ENCODE measurements at places on chromosomes 1 and 21.

DNA sequence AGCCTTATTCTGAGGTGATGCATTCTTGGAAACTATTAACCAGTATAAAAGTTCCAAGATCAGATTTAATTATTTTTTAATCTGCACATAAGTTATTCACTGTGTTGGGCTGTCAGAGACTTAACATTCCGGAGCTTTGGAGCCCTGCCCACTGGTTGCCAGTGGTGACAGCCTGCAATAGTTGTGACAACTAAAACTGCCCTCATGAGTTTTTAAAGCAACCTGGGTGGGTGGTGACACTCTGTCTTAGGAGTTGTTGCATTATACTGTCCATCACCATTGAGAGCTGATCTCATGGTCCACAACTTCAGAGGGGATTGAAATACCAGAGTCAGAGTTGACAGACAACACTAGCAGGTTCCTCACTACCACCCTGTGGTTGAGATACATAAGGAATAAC, 653.9 kb upstream of the USP24 start:
- DNase-seq: peak; percentile 61

GRCh38 chr1:119327450-119328155, 41.0 kb upstream of the HAO2 start:
- DNase-seq: peak; percentile 40

DNA sequence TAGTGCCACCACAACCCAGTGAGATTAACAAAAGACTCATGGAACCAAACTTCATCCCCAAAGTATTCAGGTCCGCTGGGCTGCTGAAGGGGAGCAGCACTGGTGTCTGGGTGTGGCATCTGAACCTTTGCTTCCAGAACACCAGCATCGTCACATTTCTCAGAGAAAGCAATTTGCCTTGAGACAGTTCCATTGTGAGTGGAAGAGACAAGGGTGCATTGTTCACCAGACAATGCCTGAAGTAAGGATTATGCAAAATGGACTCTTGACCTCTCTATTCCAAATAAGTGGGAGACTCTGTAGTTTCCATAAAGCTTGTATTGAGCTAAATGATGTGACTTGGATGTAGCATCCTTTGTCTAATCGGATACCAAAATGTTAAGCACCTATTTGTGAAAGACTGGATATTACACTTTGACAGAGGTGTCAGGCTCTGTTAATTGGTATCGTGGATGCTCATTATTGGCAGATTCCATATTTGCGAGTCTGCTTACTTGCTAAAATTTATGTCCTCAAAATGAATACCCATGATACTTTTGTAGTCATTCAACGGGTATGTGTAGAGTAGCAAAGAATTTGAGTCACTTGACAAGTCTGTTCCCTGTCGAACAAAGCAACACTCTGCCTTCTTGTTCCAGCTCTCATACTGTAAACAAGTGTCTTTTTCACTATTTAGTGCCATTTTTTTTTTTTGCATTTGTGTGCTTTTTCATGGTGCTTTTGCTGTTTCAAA, 75.6 kb downstream of the MRPS6 start:
- DNase-seq: no peak

- DNase-seq: no peak
Observed at GRCh38 chr1:153399401-153400055, 8.7 kb upstream of the S100A8 start.

- no peak for DNase-seq
Observed at GRCh38 chr1:188363943-188364342, 1535.2 kb downstream of the PLA2G4A start.

DNA sequence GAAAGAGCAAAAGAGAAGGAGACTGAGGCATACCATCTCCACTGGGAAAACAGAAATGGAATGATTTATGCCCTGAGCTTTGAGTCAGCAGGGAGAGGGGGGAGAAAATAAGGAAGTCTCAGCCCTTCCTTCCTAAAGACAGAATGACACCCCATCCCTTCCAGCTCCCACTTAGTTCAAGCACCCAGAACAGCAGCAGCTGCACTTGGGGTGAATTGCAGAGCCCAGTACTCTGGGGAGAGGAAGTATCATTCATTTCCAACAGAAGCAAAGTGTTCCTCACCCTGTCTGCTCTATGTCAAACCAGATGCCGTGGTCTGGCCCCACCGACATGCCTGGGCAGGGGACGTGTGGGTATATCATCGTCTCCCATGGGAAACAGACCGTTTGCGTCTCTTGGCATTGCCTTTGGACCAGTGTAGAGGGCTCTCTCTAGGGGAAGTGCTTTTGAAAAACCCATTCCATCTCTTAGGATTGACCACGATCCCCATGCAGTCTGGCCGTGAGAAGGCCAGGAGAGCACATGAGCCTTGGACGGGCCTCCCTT, 1.1 kb upstream of the KCNJ15 start:
- DNase-seq: no peak

- no peak for DNase-seq
Observed at GRCh38 chr21:25568246-25568645, 39.0 kb downstream of the MRPL39 start.

GRCh38 chr21:42833439-42833815, 45.9 kb downstream of the WDR4 start:
- peak; percentile 24 for DNase-seq

GRCh38 chr1:203682473-203683383, 56.1 kb downstream of the ATP2B4 start:
- no peak for DNase-seq

DNA sequence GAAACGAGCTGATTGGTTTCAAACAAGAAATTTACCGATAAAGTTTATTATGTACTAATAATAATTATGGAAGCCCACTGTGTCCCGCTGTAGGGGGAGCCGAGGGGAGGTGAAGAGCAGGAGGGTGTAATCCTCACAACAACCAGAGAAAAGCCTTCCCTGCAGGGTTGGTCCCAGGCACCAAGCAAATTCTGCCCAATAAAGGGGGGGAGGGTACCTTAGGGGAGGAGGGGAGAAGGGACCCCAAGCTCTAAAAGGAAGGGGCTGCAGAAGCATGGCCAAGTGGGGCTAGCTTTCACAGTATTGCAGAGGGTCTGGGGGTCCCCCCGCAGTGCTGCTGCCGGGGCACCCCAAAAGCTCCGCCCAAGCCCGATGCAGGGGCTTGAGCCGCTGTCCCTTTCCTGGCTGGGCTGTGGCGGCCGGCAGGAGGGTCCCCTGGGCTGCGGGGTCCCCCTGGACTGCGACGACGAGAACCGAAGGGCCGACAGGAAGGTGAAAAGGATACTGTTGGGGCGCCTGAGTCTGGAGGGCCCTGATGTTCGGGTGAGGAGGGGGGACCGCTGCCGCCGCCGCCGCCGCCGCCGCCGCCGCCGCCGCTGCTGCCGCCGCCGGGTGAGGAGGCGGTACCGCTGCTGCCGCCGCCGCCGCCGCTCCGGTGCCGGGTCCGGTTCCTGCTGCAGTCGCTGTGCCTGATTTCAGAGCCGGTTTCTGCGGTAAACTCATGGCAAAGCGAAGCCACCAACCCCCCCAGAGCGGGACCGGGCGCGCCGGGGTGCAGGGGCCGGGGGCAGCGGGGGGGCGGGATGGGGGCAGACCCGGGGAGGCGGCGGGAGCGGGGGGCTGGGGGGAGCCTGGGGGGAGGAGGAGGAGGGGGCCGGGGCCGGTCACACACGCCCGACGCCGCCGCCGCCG, 771 bp downstream of the EIF4G3 start:
- DNase-seq: peak; percentile 34

DNA sequence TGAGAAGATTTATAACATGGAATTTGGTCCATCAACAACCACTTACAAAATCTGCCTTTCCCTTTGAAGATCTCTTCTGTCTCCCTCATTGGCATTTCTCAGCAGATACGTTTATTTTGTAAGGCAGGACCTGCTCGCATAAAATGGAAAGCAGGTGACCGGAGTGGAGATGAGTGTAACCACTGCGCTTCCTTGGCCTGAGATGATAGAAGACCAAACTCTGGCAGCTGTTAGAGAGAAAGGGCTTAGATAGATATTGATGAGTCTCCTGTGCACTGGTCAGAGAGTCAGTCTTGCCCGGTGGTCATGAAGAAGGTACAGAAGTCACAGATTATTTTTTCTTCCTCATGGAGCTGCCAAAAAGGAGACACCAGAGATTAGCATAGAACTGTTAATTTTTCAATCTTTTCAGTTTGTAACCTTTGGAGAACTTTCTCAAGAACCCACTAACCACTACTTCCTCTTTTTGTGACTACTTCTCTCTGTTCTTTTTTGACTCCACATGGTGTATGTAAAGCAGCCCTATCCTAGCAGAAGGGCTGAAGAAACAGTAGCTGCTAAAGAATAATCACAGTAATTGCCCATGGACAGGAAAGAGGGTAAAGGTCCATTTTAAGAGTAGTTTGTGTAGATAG, 47.6 kb downstream of the FCRL3 start:
- no peak for DNase-seq

- DNase-seq: no peak
Observed at GRCh38 chr1:172599912-172600311, 59.0 kb upstream of the FASLG start.

DNA sequence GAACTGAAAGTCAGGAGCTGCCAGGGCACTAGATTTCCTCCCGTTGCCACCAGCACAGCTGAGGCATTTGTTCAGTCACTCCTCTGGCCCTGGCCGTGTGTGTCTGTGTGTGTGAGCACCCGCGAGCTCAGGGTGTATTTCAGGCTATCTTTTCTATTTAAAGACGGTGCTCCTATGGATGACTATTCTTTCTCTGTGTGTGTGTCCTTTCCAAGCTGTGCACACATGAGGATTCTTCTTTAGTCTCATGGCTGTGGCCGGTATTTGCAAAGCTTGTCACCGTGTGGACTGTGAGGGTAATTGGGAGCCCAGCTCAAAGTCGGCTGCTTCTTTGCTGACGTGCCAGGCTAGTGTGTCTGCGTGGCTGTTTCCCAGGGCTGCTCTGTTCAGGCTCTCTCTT, 3.0 kb upstream of the KCND3 start:
- peak; percentile 6 for DNase-seq

DNA sequence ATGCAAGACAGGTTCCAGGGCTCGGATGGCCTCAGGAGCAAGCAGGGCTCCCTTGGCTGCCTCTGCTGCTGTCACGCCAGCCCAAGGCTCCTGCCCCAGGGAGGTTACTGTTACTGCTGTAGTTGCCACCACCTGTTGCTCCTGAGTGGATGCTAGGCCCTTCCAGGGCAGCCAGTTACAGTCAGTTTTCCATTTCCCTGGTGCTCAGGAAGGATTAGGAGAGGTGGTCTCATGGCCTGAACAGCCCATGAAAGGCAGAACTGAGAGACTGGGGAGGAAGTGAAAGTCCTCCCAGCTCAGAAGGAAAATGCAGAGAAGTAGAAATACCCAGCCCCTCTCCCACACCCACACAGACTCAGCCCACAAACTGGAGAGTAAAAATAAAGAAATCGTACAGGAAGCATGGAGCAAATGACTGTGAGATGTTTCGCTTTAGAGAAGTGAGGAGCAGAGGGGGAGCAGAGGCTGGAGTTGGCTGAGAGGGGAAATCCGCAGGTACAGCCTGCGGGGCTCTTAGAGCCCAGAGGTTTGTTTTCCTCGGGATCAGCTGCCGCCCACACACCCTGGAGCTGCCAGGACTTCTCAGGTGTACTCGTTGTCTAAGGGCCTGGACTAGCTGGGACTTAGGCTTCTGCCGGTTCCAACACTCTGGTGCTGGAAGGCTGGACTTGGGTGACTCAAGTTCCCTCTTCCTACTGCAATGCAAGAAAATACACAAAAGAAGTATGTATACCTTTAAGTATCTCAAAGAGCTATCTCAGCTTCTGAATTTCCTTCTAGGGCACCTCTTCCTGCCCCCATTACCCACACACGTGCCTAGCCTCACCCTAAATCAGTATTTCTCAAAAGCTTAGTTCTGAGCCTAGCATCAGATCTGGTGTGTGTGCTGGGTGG, 2.3 kb downstream of the IL6R start:
- DNase-seq: no peak

GRCh38 chr1:19804831-19805251, 5.1 kb upstream of the TMCO4 start:
- DNase-seq: no peak

DNA sequence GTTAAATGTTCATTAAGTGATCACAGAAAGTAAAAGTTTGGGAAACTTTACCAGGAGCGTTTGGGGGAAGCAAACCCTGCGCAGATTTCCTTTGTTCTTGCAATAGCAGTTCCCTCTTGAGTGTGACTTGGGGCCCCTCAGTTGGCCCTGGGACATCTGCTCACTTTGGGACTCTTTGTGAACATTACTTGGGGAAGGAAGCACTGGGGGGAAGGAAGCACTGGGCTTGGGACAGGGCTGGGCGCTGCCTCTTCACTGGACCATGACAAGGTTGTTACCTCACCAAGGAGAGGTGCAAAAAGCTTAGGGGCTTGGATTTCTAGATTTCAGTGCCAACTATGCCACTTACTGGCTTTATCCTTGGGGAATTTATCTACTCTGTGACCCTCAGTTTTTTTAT, 63.5 kb downstream of the ETS2 start:
- DNase-seq: no peak

DNA sequence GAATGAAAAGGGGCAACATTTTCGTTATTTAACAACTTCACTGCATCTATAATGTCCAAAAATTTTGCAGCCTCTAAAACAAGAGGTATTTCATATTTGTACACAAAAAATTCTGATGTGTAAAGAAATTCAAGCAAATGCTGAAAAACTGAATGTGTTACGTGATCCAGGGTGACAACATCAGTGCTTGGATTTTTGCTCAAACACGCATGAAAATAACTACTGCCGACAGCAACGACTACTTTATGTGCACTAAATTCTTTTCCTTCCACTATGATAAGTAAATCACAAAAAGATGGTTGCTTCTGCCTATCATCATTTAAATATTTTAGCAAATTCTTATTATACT, 53.4 kb upstream of the ASPM start:
- DNase-seq: no peak

GRCh38 chr1:69569576-69570328, 2.0 kb downstream of the LRRC7 start:
- no peak for DNase-seq

- no peak for DNase-seq
Observed at GRCh38 chr1:235254721-235255120, 73.3 kb downstream of the ARID4B start.

- DNase-seq: peak; percentile 72
Observed at GRCh38 chr1:156707417-156708217, 2.2 kb upstream of the CRABP2 start.

DNA sequence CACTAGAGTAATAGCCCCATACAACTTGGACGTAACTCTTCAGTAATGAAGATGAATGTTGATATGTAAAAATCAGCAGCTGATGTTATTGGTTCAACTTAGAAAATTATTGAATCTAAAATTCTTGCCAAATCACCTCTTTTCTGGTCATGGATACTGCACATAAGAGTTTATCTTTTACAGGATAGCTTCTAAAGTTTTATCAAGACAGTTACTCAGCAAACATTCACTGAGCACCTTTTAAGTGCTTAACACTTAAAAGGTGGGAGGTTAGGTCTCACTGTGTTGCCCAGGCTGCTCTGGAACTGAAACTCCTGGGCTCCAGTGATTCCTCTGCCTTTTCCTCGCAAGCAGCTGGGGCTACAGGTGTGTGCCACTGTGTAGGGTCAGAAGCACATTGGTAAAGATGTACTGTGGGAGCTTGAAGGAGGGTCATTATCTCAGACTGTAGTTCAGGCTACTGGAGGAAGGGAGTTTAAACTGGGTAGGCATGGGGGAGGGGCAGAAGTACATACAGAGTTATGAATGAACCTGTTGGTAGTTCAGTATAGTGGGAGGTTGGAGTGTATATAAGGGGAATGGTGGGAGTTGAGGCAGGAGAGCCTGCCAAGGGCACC, 2.0 kb downstream of the MPZL1 start:
- no peak for DNase-seq
